ENCODE measurements at places on chromosomes 5 and 9.

DNA sequence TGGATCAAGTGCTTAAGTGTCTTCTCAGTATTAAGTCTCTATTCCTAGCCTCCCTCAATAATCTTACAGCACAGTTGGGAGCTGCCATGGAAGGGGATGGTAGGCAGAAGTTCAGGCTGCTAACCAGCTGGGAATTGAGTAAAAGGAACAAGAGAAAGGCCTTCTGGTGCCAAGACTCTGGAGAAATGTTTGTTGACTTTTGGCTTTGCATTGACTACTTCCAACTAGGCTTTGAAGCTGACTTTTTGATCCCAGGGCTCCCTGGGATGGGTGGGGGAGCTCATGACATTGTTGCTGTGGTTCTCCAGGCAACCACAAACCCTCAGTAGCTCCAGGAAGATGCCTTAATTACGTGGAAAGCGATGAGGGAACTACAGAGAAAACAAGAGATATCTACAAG is 85.2 kb upstream of the HTR4 start:
- no peak for DNase-seq

GRCh38 chr5:83991566-83992224 is 271.0 kb upstream of the HAPLN1 start:
- no peak for DNase-seq

GRCh38 chr9:115694014-115694413 is 459.6 kb upstream of the PAPPA start:
- no peak for DNase-seq

- no peak for DNase-seq
Observed at GRCh38 chr5:86862093-86862492, 244.4 kb downstream of the COX7C start.

GRCh38 chr5:114665551-114665950 is 303.7 kb downstream of the KCNN2 start:
- no peak for DNase-seq

- no peak for DNase-seq
Observed at GRCh38 chr5:168892618-168893186, 313.5 kb upstream of the PANK3 start.

GRCh38 chr9:38000735-38001134 is 68.3 kb downstream of the SHB start:
- no peak for DNase-seq

DNA sequence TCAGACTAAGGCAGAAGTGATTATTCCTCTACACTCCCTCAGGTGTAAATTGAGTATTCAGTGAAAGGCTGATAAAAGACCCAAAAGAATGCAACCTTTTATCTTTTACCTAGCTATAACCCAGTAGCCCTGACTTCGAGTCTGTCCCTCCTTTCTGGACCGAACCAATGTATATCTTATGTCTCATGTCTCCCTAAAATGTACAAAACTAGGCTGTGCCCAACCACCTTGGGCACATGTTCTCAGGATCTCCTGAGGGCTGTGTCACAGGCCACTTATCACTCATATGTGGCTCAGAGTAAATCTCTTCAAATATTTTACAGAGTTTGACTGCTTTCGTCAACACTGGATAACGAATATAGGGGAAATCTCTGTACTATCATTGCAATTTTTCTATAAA is 12.7 kb downstream of the FBXL17 start:
- DNase-seq: no peak

Data from activated T-helper 1 cell treated with Interleukin-2 at 50 U/mL for 16 hours (primary cell).